ENCODE measurements at places on chromosomes 3 and 15.

DNA sequence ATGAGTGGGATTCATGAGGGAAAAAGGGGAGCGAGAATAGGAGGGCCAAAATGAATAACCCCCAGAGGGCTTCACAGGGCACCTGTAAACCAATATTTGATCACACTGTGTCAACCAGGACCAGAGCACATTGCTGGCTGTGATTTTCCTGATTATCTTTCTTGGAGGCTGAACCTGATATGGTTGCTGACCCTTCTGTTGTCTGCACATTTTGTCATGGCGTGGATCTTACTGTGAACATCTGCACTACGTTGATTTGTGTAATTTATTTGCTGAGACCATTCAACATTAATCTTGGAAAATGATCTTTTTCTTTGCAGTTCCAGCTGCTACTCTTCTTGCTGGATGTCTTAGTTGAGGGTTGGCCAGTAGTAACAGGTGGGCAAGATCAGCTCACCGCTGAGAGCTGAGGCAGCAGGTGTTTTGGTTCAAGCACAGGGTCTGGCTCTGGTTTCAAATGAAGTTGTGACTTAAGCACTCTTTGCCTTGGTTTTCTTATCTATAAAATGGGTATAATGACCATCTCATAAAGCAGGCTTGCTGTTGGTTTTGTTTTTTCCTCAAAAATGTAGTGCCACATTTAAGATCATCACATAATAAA, 61.2 kb downstream of the ARHGEF26 start:
- no peak for DNase-seq

DNA sequence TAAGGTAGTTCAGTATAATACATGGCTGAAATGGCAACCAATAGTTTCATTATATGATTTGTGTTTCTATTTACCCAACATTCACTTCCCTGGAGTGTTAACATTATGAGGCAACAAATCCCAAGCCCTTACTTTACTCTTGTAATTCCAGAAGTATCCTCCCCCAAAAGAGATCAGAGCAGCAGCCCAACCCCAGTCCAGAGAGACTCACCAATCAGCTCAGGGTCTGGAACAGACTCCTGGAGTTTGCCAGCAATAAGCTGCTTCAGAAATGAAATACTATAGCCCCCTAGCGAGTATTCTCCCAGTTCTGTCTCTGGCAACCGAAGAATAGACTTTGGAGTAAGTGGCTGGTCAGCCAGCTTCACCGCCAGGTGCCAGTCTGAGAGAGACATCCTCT, 2.5 kb downstream of the UBL7 start:
- no peak for DNase-seq

GRCh38 chr3:154615471-154615870, 185.5 kb upstream of the GPR149 start:
- DNase-seq, result no peak

GRCh38 chr3:177979703-177980102, 556.5 kb upstream of the KCNMB2 start:
- no peak for DNase-seq

- DNase-seq, result no peak
These were observed 415.2 kb downstream of the RAP2B start for GRCh38 chr3:153577059-153577736.

DNA sequence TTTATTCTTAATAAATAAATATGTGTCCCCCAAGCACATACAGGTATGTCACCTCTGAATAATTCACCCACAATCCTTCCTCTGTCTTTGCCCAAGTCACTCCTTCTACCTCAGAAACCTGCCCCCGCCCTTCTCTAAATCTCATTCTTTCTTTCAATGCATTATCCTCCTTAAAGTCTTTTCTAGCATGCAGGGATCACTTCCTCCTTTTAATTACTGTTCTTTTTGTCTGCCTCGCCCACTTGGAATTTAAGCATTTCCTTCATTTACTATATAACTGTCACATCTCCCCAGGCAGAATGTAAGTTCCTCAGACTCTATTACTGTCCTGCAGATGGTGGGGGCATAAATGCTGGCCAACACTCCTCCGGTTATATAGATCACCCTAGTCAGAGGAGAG, 7.8 kb downstream of the CCDC80 start:
- DNase-seq, result no peak

- DNase-seq, result no peak
These were observed 67.9 kb downstream of the MEF2A start for GRCh38 chr15:99633655-99634054.

DNA sequence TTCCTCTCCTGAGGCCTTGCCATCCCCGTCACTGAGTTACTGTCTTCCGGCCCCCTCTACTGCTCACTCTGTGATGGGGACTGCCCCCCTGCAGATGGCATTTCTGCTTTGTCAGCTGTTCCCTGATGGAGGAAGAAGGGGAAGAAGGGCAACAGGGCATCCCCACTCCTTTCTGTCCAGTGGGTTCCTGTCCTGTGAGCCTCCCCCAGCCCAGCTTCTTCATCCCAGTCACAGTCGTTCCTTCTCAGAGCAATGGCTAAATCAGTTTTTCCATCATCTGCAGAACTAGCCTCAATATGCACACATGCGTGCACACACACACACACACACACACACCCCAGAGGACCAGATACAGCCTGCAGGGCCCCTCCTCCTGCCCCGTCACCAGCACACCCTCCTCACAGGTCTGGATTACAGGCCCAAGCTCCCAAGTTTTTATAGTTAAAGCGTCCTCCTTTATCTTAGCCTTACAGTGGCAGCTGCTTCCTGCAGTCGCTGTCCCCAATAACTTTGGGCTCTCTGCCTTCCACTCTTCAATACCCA, 21.4 kb downstream of the ALDH1L1 start:
- DNase-seq, result no peak

GRCh38 chr15:74845208-74845568, 2.2 kb upstream of the ULK3 start:
- DNase-seq, result peak; percentile 22

DNA sequence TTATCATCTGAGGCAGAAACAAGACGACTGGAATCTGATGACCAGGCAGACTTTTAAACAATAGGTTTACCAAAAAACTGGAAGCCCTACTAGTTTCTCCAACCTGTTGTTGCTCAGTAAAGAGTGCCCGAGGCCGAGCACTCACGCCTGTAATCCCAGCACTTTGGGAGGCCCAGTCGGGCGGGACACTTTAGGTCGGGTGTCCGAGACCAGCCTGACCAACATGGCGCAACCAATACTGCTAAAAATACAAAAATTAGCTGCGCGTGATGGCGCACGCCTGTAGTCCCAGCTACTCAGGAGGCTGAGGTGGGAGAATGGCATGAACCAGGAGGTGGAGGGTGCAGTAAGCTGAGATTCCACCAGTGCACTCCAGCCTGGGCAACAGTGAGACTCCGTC, 1.1 kb upstream of the WDR5B start:
- no peak for DNase-seq

- no peak for DNase-seq
These were observed 82.3 kb downstream of the ST6GAL1 start for GRCh38 chr3:187012609-187013051.

- DNase-seq, result no peak
These were observed 553.7 kb downstream of the PDCD6IP start for GRCh38 chr3:34351882-34352777.

DNA sequence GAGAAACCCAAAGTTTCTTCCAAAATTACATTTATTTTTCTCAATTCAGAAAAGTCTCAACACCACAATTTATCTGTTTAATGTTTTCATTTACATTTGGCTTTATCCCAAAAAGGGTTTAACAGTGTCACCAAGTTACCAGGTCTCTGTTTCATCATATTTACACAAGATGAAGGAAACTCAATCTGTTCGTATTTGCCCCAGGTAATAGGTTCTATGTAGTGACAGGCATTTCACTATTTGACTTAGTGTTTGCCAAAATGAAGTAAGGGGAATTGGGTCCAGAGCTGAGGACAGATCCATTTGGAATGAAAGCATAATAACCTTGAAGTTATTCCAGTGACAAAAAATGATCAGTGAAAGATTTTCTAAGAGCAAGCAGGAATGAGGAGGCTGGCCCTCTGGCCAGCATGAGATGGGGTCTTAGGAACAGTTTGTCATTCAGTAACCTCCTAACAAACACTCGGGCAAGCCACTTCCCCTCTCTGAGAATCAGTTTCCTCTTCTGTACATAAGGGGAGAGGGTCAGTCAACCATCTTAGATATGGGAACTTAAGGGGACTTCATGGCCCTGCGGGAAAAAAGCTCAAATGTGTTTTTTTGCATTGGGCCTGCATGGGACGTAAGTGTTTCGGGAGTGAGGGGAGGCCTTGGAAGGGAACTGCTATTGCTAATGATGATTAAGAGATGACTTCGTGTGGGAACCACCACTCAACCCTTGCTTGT, 31.8 kb downstream of the UMPS start:
- no peak for DNase-seq

- no peak for DNase-seq
These were observed 655 bp downstream of the CYFIP1 start for GRCh38 chr15:22979238-22980188.

- DNase-seq, result no peak
These were observed 399.7 kb upstream of the NR2F2 start for GRCh38 chr15:95930659-95931375.

GRCh38 chr3:121648219-121648958, 12.3 kb downstream of the HCLS1 start:
- DNase-seq, result no peak

- no peak for DNase-seq
These were observed 111.9 kb downstream of the ATG7 start for GRCh38 chr3:11384074-11384473.

DNA sequence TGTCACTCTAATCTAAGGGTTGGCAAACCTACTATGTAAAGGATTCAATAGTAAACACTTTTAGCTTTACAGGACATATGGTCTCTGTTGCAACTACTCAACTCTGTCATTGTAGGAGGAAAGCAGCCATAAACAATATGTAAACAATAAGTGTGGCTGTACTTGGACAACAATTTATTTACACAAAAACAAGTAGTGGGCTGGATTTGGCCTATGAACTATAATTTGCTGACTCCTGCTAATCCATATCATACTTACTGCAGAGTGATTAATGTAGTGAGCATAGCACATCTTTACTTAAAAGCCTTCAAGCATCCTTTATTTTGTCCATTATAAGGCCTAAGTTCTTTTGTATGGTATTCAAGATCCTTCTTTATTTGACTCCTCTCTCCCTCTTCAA, 441.9 kb downstream of the ZIC1 start:
- no peak for DNase-seq

GRCh38 chr15:73273181-73274002, 95.4 kb downstream of the HCN4 start:
- DNase-seq, result peak; percentile 10

GRCh38 chr3:126352476-126353454, 4.4 kb downstream of the KLF15 start:
- no peak for DNase-seq

- no peak for DNase-seq
These were observed 69.1 kb downstream of the KBTBD8 start for GRCh38 chr3:67067251-67067650.

GRCh38 chr15:75109736-75110130, 86.3 kb downstream of the PPCDC start:
- DNase-seq, result no peak

GRCh38 chr15:44541282-44541958, 4.5 kb downstream of the EIF3J start:
- no peak for DNase-seq

DNA sequence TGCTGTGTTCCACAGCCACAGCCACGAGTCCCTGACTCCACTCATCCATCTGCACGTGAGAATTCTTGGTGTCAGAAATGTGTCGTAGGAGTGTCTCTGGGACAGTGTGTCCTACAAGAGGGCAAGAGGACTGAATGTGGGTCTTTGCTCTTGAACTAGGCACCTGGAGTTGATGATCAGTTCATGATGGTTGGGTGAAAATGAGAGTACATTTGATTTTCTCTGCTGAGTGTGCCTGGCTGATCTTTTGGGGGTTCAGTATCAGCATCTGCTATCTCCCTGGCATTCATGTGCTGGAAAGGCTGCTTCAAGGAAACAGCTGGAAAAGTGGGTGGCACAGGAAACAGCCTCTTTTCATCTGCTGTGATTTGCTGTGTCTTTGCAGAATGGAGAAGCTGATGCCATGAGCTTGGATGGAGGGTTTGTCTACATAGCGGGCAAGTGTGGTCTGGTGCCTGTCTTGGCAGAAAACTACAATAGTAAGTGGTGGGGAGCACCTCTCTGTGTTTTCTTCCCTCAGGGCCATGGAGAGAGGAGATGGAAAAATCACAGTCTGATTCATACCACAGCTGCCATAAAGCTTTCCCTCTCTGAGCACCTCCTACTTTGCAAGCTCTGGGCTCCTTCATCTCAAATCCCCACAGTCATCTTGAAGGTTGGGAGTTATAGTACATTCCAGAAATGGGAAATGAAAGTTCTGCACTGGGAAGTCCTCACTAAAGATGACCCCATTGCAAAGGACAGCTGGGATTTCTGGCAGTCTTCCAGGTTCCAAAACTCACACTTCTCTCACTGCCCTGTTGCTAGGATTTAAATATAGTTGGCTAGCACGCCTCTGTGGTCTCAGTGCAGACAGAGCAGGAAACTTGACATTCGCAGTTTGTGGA, 17.8 kb downstream of the TF start:
- no peak for DNase-seq

DNA sequence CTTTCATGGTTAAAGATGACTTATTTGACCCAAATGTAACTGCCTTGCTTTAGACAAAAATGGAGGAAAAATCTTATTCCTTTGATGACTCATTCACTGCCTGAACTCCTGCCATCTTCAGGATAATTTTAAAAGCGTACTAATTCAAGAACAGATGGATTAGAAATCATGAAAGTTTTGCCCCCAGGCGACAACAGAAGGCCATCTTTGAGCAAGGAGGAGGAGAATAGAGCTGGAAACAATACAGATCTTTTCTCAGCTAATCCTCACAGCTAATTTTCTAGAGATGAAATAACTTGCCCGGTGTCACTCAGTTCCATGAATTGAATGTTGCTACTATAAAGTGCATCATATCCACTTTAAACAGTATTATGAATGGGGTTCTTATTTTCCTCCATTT, 324.7 kb upstream of the RARB start:
- DNase-seq, result no peak

DNA sequence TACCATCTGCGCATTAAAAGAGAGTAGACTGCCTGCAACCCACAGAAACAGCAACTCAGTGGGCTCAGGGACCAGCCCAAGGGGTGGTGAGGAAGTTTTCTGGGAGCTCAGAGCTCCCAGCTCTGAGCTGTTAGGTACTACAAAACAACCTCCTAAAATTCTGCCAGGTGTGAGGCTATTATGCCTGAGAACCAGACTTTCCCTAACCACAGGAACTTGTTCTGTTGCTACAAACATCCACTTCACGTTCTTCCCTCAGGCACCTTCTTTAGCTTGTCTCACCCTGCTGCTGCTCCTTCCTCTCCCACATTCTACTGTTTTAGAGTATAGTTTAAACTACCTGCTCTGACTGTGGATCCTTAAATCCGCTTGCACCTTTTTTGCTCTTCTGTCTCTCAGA, 399.4 kb downstream of the ROBO1 start:
- no peak for DNase-seq

- DNase-seq, result no peak
These were observed 62.7 kb downstream of the B3GNT5 start for GRCh38 chr3:183315739-183316138.

- DNase-seq, result no peak
These were observed 6.4 kb upstream of the MANF start for GRCh38 chr3:51378726-51379125.

- DNase-seq, result no peak
These were observed 123.6 kb upstream of the CD96 start for GRCh38 chr3:111418391-111418790.
